ENCODE measurements at places on chromosomes 12 and 14.

DNA sequence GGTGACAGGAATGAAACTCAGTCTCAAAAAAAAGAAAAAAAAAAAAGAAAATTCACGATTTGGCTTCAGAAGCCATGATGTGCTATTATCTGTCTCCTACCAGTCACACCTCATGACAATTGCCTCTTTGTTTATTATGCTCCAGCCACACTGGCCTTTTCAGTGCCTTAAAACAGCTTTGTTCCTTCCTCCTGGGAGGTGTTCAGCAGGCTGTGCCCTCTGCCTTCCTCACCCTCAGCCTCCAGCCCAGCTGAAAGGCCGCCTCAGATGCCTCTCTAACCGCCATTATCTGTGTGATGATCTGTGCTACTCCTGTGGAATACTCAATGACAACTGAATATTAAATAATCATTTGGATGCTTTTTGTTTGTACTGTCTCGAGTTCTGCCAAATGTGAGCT, 8.6 kb upstream of the ARPC3 start:
- no peak for DNase-seq

DNA sequence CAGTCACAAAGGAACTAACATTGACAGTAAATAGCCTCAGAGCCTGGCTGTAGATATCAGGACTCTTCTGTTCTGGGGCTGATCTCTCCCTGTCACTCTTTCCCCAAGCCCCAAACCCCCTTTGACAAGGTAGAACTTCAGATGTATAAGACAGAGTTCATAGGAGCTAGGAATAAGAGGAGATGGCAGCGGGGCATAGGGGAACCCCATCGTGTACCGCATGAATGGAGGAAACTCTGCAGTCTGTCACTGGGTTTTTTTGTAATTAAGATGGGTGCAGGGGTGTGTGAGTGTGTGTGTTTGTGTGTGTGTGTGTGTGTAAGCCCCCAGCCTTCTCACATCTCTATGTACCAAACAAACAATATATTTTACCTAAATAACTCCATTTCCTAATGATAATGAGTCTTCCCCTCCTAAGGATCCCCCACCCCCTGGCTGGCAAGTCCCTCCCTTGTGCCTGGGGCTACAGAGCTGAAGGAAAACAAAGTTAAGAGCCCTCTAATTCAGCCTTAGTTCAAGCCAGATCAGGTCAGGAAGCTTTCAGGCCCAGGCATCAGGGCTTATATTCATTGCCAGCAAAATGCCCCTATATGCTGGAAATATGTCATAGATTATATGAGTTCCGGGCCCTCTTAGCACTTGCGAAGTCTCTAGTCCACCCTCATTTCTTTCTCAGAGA, 9.1 kb upstream of the HOXC4 start:
- no peak for DNase-seq

DNA sequence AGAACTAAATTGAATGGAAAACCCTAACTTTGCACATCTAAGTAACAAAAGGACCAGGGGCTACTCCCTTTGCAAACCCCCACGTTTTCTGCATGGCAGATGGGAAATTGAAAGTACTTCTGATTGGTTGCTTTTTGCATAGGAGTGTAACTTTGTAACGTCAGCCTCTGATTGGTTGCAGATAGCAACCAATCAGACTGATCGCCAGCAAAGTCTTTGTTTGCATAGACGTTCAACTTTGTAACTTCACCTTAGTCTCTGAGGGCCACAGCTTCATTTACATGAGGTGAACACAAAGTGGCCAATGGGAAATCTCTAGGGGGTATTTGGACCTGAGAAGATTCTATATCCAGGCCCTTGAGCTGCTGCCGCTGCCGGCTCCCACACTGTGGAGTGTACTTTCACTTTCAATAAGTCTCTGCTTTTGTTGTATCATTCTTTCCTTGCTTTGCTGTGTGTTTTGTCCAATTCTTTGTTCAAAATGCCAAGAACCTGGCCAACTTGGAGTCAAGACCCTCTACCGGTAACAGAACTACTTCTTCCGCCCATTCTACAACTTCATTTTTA, 102.5 kb upstream of the PRICKLE1 start:
- DNase-seq: no peak

DNA sequence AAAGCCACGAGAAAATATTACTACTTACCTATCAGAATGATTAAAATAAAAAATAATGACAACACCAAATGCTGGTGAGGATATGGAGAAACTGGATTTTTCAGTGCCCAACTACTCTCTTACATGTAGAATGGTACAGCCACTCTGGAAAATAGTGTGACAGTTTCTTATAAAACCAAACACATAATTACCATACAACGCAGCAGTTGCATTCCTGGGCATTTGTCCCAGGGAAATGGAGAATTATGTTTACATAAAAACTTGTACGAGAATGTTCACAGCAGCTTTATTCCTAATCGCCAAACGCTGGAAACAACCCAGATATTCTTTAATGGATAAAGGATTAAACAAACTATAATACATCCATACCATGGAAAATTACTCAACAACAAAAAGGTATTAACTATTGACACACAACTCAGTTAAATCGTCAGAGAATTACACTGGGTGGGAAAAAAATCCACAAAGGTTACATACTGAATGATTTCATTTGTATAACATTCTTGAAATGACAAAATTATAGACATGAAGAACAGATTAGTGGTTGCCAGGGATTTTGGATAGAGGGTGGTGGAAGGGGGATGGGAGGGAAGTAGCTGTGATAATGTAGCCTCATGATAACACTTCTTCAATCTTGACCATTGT, 35.4 kb downstream of the TAOK3 start:
- DNase-seq: no peak

DNA sequence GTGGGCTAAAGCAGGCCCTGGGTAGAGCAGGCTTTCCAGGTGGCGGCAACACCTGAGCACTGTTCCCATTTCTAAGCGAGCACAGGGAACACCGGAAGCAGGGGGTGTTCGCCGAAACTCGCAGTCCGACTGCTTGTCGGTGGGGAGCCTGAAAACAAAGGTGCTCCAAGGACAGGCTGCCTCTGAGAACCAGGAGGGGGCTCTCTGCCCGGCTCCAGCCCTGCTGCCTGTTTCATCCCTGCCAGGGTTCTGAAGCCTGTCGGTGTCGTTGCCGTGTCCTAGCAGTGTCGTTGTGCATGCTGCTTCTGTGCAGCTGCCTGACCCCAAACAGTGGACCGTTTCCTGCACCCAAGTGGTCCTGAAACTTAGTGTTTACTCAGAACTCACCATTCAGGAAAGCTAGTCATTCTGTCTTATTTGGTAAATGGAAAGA, 21.8 kb downstream of the CCNK start:
- DNase-seq: no peak

DNA sequence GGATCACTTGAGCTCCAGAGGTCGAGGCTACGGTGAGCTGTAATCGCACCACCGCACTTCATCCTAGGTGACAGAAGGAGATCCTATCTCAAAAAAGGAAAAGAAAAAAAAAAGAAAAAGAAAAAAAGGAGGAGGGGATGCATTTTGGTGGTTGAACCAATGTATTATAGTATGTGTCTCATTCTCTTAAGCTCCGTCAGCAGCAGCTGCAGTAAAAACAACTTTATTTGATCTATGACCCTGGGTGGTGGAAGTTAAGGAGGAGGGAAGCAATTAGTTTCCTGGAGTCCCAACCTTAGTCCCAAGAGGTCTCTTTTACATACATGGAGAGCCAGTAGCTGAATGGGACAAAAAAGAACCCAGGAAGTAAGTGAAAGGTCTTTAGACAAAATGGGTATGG, 26.8 kb upstream of the APOF start:
- DNase-seq: no peak

DNA sequence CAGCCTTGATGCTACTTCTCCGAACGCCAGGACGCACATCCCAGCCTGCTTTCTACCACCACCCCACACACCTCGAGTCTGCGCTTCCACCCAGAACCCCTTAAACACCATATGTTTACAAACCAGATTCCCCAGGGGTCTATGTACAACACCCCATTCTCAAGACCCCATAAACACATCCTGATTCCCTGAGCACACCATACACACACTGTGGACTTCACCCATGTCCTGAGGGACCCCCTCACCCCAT, 733 bp downstream of the TTC7B start:
- no peak for DNase-seq

GRCh38 chr12:71865757-71866536, 26.4 kb downstream of the TBC1D15 start:
- DNase-seq: no peak

DNA sequence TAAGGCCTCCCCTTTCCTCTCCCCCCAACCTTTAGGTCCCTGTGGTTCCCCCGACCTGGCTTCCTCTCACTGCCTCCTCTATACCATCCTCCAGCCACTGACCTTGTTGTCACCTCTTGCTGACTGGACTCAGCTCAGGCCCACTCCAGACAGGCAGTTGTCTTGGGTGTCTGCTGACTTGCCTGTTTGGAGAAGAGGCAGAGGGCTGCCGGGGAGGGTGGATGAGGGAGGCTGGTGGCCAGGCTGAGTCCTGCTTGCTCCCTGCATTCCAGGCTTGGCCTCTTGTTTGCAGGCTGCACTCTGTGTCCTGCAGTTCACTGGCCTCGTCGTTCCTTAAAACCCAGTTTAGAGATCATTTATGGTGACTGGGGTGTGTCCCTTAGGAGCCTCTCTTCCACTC, 31.0 kb upstream of the RD3L start:
- no peak for DNase-seq

DNA sequence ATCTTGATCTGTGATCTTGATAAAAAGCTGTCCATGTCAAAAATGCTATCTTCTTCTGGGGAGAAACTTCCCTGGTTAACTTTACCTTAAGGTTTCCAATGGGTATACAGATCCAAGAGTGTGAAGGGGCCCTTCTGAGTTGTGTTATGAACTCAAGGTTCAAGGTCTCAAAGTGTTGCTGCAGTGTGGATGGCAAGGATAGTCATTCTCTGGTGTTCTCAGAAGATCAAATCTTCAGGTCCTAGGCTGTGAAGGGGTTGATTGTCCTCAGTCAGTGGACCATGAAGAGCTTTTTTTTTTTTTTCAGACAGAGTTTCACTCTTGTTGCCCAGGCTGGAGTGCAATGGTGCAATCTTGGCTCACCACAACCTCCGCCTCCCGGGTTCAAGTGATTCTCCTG, 114.4 kb downstream of the SPTSSA start:
- no peak for DNase-seq

- no peak for DNase-seq
Observed at GRCh38 chr12:40672741-40673271, 19.4 kb upstream of the CNTN1 start.

DNA sequence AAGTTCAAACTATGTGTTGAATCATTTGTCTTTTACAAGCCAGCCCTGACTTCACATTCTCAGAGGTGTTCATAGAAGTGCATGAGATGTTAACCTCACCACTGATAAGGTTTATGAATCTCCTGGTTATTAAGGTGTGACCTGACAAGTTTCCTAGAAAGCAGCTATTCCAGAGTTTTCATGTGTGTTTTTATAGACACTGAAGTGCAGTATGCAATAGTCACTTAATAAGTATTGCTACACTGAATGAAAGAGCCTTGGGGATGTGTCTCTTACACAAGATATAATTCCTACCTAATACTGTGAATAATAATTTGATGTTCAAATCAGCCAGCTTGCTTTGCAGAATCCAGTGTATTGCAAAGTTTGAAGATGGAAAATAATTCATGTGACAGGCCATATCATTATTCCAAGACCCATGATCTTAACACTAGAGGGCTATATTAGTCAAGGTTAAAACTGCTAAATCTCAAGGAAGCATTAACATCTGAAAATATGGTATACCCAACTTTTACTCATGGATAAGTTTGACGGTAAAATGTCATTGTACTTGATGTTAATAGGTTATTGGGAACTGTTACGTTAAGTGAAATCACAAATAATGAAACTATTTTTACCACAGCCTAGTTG, 13.0 kb downstream of the SLC25A3 start:
- no peak for DNase-seq
